Dermis microvascular lymphatic vessel endothelial cell (primary cell): ENCODE measurements at places on chromosomes 7 and 10. TPM values are rescaled to one million over a fixed set of nuclear protein-coding genes. Genes with fewer than 3 reads are reported as not detected.

Gene MRLN
- total RNA-seq: not detected in 2 replicates

Gene HMX2
- total RNA-seq: not detected in 2 replicates

Gene GHRHR
- total RNA-seq: not detected in 2 replicates

Gene ANKRD30A
- total RNA-seq: not detected in 2 replicates

Gene ANKRD1
- total RNA-seq: 321 and 371 TPM in 2 replicates

Gene HERC4
- total RNA-seq: 33.2 and 34.0 TPM in 2 replicates

Gene CALD1
- total RNA-seq: 229 and 313 TPM in 2 replicates

Gene GPER1
- total RNA-seq: 1.5 and 2.3 TPM in 2 replicates

Gene NRCAM
- 1.5 and 3.3 TPM in 2 replicates for total RNA-seq

Gene EIF4H
- total RNA-seq: 390 and 404 TPM in 2 replicates

Gene HGF
- 0.25 and 0.77 TPM in 2 replicates for total RNA-seq

Gene C10orf53
- not detected in 2 replicates for total RNA-seq

Gene PLAC9
- 0.63 and 3.7 TPM in 2 replicates for total RNA-seq

Gene TMEM178B
- under 0.01 TPM in 2 replicates for total RNA-seq

Gene IL2RA
- not detected in 2 replicates for total RNA-seq

Gene FLNC
- total RNA-seq: 130 and 133 TPM in 2 replicates

Gene FAS
- 5.8 and 7.6 TPM in 2 replicates for total RNA-seq

Gene KCNIP2
- total RNA-seq: 0.13 TPM in 2 replicates

Gene GPR15LG
- total RNA-seq: not detected in 2 replicates

Gene MDFIC
- total RNA-seq: 40.8 and 60.6 TPM in 2 replicates

Gene ADRB1
- total RNA-seq: 7.2 and 19.1 TPM in 2 replicates

Gene GNGT1
- not detected in 2 replicates for total RNA-seq

Gene TACR2
- under 0.01 and 0.63 TPM in 2 replicates for total RNA-seq

Gene GDF2
- total RNA-seq: not detected in 2 replicates

Gene PTPRN2
- 2.4 and 3.4 TPM in 2 replicates for total RNA-seq

Gene C7orf33
- total RNA-seq: not detected in 2 replicates

Gene DYDC1
- total RNA-seq: not detected in 2 replicates

Gene SAMD9L
- total RNA-seq: 8.0 and 9.1 TPM in 2 replicates

Gene ASZ1
- total RNA-seq: not detected in 2 replicates

Gene C10orf143
- total RNA-seq: 0.26 and 0.76 TPM in 2 replicates

Gene TMEM213
- total RNA-seq: not detected in 2 replicates

Gene SHH
- 0.13 TPM in 1 of 2 replicates, not detected in the other for total RNA-seq

Gene NT5C2
- 38.6 and 48.8 TPM in 2 replicates for total RNA-seq

Gene TRIP6
- total RNA-seq: 43.5 and 46.4 TPM in 2 replicates

Gene MACC1
- total RNA-seq: not detected in 2 replicates

Gene KLHL7
- total RNA-seq: 17.7 and 19.7 TPM in 2 replicates

Gene MACROH2A2
- total RNA-seq: under 0.01 TPM in 1 of 2 replicates, not detected in the other

Gene ASB4
- total RNA-seq: not detected in 2 replicates

Gene STEAP1B
- 2.9 and 10.9 TPM in 2 replicates for total RNA-seq

Gene SPDYE9
- total RNA-seq: not detected in 2 replicates

Gene LRGUK
- total RNA-seq: under 0.01 and 0.13 TPM in 2 replicates

Gene SLC29A3
- 1.8 and 2.7 TPM in 2 replicates for total RNA-seq

Gene EPO
- not detected in 2 replicates for total RNA-seq

Gene NRF1
- total RNA-seq: 9.9 and 16.8 TPM in 2 replicates

Gene CREB5
- total RNA-seq: 3.0 and 4.7 TPM in 2 replicates

Gene NUDT13
- total RNA-seq: 1.0 and 1.3 TPM in 2 replicates

Gene SKIDA1
- 1.9 and 3.8 TPM in 2 replicates for total RNA-seq

Gene LAMB4
- total RNA-seq: 0.13 TPM in 2 replicates

Gene PPP1R3C
- total RNA-seq: 0.13 TPM in 2 replicates

Gene TMEM176B
- total RNA-seq: not detected in 2 replicates

Gene HIF1AN
- total RNA-seq: 6.4 and 8.2 TPM in 2 replicates

Gene WDR91
- 3.0 and 5.3 TPM in 2 replicates for total RNA-seq

Gene SUN3
- total RNA-seq: not detected in 2 replicates

Gene ADAM12
- total RNA-seq: 0.64 and 1.3 TPM in 2 replicates

Gene KIF20B
- 3.0 and 7.3 TPM in 2 replicates for total RNA-seq

Gene FEZF1
- total RNA-seq: not detected in 2 replicates
